ENCODE measurements at places on chromosomes 2 and 18.

GRCh38 chr2:136327162-136327852, 209.4 kb upstream of the CXCR4 start:
- no peak for DNase-seq

DNA sequence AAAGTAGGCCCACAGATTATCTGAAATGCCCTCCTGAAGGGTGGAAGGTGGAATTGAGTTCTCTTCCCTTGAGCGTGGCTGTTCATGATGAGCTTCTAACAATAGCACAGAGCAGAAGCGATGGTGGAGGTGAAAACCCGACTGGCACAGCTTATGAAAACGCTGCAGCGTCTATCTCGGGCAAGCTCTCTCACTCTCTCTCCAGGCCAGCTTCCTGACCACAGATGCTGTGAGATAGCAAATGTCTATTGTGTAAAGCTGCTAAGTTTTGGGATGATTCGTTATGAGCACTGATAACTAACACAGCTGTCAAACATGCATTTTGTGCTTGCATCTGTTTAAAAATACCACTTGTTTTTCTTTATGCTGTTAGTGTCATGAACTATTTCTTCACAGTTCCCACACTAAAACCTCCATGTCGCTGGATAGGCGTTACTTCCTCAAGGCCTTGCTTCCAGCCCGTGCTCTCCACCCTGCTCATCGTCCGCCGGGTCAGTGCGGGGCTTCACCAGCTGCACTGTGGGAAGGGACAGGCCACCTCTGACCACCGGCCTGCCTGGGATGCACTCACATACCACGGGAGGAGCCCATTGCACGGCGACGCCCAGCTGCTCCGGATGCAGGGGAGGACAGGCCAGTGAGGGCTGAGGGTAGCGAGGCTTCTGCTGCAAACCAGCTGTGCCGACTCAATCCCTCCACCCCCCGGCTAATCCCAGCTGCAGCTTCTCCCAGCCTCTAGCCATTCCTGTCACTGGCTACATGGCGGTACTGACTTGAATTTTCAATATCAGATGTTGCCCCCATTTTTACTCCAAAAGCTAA, 60.0 kb upstream of the OTOS start:
- no peak for DNase-seq

DNA sequence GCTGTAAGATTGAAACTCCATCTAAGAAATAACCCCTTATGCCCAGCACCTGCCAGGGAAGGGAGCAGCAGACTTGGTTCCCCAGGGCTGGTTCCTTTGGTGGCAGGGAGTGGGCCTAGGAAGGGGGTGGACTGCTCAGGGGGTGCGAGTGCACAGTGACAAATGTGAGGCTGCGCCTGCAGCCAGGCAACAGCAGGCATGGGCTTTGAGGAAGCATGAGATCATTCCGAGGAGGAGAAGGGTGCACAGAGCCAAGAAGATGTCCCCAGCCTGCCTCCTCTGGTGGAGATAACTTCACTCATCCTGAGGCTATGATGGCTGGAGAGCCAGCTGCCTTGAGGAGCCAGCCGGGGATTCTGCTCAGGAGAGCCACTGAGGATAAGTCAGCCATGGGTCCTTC, 158.0 kb downstream of the CAPN13 start:
- DNase-seq, result no peak

DNA sequence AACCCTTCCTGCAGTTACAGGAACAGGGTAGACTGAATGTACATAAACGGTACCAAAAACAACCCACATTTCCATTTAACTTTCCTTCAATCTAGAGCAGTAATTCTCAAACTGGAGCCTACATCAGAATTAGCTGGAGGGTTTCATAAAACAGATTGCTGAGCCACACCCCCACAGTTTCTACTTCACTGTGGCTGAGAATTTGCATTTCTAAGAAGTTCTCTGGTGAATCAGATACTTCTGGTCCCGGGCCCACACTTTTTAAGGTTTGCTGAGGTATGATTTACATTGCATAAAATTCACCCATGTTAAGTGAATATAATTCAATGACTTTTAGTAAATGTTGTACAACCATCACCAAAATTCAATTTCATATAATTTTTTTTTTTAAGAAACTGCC, 113.7 kb downstream of the SRBD1 start:
- DNase-seq, result no peak

GRCh38 chr2:226115832-226116200, 683.8 kb downstream of the IRS1 start:
- no peak for DNase-seq

- no peak for DNase-seq
These were observed 120.3 kb upstream of the CAPN13 start for GRCh38 chr2:30927465-30928075.

DNA sequence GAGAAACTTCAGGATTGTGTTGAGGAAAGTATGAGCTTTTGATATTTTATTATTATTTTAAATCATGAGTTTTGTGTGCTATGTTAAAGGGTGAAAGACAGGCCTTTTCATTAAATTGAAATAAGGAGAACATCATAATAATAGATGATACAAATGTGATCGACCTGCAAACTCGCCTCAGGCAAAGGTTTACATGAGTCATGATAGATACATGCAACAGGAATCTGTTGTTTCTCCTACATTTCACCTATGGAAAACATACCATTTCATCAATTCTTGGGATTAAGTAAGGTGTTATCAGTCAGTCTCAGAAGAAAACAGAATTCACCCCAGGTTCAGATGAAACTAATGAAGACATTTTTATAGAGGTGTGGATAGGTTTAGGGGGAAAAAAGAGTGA, 1992.5 kb upstream of the PIK3C3 start:
- DNase-seq, result no peak

DNA sequence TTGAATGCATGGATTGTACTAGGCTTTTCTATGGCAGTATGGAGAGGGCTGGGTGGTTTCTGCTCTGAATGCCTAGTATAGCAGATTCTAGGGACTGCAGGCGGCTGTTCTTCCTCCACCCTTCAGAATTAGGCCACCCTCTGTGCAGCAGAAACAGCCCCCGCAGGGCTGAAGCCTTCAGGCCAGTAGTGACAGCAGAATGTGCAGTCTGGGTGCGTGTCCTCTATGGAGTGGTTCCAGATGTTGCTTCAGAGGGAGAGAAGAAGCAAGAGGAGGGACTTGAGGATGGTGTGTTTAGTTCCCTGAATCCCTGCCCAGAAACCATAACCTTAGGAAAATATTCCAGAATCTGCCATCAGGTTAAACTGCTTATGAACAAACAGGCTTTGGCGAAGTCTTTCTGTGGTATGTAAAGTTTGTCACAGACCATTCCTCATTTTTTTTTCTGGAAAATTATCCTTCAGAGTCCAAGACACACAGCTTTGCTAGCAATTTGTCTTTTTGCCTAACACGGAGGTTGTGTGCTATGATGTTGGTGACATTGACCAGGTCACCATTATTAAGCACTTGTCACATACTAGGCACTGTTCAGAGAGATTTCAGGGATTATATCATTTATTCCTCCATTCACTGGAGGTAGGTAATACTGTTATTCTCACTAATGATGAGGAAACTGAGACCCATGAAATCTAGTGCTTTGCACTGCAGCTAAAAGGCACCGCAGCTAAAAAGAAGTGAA, 21.1 kb downstream of the CASP10 start:
- DNase-seq, result no peak

DNA sequence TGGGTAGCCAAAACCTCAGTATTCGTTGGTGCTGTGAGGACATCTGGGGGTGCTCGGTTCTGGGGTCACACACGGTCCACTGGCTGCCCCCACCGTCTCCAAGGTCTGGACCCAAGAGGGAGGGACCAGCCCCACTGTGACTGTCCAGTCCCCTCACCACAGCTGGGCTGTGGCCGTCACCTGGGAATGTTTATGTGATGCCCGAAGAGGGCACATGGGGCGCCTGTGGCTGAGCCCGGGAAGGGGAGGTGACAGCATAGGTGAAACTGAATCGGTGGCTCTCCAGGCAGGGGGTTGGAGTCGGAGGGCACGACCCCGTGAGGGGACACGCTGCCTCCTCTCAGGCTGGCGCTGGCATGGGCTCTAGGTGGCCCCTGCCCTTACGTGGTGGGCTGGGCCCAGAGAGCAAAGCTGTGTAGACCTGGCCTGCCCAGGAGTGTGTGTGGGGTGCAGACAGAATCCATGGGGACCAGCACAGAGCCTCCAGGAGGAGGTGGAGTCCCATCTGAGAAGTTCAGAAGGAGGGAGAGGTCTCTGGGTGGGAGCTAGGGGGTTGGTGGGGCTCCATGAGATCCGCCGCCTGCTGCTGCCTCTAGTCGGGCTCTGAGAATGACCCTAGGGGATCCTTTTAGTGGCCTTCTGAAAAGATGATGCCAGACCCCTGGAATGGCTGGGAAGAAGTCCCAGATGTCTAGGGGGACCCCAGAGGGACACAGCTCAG, 1.8 kb downstream of the BOK start:
- no peak for DNase-seq

- DNase-seq, result no peak
These were observed 9.9 kb upstream of the EDAR start for GRCh38 chr2:108998911-108999310.

DNA sequence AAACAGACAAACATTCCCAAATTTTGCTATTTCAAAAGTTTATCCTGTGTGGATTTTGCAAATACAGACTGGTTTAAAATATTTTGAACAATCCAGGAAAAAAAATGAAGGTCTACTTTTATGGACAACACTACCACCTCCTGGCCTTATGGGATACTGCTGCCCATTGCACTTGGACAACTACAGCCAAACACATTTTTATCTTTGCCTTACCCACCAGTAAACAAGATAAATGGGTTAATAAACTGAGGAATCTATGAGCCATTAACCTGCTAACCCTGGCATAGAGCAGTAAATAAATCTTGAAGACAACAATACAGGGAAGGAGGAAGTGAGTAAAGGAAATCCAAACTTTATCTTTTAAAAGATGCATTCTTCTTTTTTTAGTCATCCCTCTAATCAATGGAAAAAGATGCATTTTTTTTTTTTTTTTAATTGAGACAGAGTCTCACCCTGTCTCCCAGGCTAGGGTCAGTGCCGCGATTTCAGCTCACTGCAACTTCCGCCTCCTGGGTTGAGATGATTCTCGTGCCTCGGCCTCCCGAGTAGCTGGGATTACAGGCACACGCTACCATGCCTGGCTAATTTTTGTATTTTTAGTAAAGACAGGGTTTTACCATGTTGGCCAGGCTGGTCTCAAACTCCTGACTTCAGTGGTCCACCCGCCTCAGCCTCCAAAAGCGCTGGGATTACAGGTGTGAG, 2.1 kb upstream of the SPIRE1 start:
- no peak for DNase-seq

GRCh38 chr2:15570104-15570503, 9.0 kb upstream of the NBAS start:
- no peak for DNase-seq

GRCh38 chr2:173002751-173003541, 72.7 kb upstream of the MAP3K20 start:
- DNase-seq, result no peak

DNA sequence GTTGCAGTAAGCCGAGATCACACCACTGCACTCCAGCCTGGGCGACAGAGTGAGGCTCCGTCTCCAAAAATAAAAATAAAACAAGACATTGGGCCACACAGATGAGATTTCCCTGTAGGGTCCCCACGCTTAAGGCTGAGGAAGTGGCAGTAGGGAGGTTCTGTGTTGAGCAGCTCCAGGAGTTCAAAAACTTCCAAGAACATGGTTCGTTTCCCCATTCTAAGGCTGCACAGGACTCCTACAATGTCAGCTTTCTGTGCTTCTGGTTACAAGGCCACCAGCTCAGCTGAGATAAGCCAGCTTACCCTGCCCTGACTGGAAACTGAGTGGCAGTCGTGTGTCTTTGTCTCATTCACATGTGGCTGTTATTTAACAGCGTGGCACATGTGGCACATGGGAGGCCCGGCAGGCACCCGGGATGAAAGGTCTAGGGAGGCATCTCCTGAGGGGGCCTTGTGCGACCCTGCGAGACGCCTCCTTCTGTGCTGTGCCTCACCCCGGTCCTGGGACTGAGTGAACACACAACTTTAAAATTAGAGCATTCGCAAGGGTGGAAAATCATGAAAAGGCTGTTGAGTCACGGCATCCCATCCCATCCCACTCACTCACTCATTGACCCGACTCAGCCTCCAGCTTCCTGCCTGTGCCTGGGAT, 7.7 kb downstream of the ITGB1BP1 start:
- no peak for DNase-seq

GRCh38 chr2:147250652-147251356, 594.0 kb upstream of the ACVR2A start:
- no peak for DNase-seq

GRCh38 chr18:449374-449773, 51.1 kb downstream of the COLEC12 start:
- no peak for DNase-seq

DNA sequence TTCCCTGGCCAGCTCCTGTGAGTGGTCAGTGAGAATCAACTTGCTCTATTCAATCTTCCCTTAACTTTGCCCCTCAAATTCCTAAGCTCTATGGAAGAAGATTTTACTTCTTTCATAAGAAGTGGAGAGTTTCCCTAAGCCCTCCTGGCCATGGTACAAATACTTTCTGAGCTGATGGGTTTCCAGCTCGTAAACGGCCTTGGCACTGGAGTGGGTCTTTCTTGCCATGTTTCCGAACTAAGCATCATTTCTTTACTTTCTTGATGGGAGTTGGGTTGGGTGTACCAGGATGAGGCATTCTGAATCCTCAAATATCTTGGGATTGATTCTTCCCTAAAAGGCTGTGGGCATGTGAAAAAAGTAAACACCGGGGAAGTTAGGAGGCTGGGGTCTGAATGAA, 72.5 kb downstream of the ACKR3 start:
- no peak for DNase-seq

DNA sequence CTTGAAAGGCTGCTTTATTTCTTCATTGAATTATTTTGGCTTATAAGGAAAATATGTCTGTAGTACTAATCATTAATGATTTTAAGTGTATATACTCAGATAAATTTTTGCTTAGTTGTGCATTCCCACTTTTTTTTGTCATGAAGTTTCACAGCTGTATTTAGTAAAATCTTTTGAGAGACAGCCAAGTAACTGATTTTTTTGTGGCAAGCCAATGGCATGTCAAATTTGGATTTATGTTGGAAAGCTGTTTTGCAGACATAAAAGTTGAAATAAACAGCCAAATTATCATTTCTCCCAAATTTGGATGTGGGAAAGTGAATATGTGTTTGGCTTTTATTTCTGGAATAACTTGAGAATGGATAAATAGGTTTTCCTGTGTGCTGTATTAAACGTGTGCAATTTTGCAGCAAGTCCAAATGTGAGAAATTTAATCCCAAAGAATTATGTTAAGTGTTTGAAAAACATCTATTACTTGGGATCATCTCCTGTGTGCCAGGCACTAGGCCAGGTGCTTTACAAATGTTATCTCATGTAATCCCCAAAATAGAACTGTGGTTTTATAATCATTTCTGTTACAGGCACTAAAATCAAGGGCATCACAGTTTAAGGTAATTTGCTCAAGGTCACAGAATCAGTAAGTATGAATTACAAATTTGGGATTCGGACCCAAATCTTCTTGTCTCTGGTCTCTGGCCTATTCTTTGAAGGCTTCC, 160.4 kb downstream of the PTPRM start:
- no peak for DNase-seq

GRCh38 chr18:74082742-74083556, 64.7 kb downstream of the FBXO15 start:
- DNase-seq, result no peak
